Stimulated activated CD4-positive, alpha-beta T cell treated with anti-CD3 and anti-CD28 coated beads, TNF-alpha, amount 100 ng/mL, for 4 hours (primary cell): ENCODE measurements at places on chromosomes 16 and 17.

DNA sequence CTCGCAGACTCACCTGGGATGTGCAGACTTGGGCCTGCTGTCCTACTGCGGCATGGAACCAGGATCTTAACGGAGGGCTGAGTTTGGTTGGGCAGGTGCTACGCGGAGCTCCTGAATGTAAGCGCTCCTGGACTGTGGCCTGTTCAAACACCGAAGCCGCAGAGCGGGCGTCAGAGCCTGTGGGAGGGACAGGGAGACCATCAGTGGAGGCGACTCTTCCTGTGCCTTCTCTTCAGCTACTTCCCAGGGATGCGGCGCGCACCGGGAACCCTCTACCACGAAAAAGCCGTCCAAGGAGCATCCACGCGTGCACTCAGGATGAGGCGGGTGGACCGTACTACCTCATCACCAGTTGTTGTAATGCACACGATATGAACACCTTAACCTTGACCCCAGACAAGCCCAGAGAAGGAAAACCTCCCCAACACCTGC is 2.0 kb downstream of the USP36 start:
- DNase-seq, result no peak

DNA sequence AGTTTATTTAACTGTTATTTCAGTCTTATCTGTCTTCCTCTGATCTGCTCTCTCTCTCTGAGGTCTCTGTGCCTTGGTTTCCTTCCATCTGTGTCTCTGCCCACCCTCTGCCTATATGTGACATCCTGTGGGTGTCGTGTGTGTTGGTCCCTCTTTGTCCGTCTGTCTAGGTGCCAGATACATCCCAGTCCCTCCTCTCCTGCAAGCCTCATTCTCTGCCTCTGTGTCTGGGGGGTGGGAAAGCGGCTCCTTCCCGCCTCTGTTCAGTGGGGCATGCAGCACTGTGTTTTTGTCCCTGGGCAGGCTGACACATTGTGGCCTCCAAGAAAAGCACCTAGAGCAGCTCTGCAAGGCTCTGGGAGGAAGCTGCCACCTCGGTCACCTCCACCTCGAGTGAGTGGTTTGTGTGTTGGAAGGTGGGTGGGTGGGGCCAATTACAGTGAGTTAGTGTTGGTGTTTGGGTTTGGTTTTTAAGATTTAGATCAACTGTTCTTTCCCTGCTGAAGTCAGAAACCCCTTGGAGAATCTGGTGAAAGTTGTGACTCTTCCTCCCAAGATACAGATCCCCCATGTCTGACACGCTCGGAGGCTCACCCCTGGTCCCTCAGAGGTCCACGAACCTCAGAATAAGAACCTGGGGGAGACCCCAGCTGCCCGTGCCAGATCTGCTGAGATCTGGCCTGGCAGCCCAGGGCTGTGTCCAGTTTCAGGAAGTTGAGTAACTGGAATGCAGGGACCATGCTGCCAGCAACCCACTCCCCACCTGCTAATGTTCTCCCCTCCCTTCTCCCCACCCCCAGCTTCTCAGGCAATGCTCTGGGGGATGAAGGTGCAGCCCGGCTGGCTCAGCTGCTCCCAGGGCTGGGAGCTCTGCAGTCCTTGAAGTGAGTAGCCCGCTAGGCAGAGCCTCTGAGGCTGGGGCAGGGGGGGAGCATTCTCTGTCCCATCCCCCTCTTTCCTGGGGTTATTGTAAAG is 50.9 kb upstream of the CPNE2 start:
- DNase-seq, result peak; percentile 77

DNA sequence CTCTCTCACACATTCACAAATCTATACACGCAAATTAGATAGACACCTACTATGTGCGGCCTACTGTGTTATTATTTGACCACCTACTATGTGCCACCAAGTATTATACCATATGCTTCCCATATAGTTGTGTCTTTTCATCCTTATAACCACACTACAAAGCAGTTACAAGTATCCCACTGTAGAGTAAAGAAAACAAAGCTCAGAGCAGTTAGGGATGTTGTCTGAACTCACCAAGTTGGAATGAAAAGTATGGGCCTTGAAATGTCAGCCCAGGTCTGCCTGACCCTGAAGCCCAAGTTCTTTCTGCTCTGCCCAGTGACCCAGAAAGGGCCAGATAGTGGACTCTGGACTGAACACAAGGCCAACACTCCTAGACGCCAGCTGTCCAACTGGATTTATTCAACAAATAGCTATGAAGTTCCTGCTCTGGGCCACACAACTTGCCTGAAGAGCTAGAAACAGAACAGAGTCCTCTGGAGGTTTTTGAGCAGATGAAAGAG is 8.5 kb downstream of the KRT37 start:
- DNase-seq, result no peak

DNA sequence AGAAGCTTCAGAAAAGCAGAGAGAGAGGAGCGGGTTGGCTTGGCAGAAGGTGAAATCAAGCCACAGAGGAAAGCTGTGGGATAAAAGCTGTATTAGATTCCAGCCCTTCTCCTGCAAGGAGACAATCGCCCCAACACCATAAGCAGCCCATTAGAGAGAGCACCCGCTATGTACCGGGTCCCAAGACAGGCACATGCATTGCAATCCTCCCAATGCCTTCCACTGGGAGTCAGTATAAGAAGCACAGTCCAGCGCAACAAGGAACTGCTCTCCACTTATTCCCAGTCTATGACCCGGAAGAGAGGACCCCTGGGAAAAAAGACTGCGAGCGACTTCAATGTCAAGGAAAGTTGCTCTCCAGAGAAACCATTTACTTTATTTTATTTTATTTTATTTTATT is 43.8 kb downstream of the NOG start:
- no peak for DNase-seq

GRCh38 chr17:19873346-19873745 is 5.6 kb upstream of the ULK2 start:
- no peak for DNase-seq

DNA sequence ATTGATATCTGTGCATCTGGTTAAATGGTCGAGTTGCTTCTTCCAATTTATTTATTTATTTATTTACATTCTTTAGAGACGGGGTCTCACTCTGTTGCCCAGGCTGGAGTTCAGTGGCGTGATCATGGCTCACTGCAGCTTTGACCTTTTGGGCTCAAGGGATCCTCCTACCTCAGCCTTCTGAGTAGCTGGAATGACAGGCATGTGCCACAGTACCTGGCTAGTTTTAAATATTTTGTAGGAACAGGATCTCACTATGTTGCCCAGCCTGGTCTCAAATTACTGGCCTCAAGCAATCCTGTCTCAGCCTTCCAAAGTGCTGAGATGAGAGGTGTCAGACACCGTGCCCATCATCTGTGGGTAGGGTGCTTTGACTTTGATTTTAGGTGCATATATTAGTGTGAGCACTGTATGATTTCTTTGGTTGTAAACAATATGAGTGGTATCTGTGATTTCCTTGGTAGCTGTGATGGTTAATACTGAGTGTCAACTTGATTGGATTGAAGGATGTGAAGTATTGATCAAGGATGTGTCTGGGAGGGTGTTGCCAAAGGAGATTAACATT is 90.2 kb downstream of the BCAS3 start:
- DNase-seq, result no peak

DNA sequence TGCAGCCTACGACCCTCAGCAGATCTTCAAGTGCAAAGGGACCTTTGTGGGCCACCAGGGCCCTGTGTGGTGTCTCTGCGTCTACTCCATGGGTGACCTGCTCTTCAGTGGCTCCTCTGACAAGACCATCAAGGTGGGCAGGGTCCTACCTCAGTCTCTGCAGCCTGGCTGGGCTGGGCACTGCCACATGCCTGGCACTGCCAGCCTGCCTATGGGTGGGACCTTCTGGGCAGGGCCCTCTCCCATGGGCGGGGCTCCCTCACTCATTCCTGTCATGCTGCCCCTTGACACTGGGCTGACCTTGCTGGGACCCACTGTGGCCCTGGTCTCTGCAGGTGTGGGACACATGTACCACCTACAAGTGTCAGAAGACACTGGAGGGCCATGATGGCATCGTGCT is 18.3 kb downstream of the TRAF7 start:
- DNase-seq, result no peak

DNA sequence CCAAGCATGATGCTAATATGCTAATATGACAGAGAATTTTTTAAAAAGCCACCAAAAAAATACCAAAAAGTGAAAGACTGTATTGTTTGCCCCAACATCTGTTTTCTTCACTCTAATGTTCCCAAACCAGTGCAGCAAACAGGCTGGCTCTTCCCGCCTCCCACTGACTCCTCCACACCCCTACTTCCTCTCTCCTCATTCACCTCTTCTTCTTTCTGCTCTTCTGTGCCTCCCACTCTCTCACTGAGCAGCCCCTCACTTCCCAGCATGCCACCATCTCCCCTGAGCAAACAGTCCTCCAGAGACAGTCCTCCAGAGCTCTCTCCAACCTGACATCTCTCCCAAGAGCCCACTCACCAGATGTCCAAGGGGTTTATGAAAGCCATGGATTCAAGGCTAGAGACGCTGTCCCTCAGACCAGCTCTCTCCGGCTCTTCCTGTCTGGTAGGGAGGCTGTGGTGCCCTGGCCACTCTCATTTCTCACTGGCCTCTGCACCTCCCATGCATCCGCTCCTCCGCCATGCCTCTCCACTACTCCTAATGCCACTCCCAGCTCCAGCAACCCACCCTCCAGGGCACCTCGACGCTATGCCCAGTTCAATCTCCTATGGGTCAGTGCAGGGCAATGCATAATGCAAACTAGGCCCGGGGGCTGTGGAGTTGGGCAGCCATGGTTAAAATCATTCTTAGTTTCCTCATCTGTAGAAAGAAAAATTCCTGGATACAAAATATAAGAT is 52.9 kb downstream of the ANKRD11 start:
- no peak for DNase-seq

DNA sequence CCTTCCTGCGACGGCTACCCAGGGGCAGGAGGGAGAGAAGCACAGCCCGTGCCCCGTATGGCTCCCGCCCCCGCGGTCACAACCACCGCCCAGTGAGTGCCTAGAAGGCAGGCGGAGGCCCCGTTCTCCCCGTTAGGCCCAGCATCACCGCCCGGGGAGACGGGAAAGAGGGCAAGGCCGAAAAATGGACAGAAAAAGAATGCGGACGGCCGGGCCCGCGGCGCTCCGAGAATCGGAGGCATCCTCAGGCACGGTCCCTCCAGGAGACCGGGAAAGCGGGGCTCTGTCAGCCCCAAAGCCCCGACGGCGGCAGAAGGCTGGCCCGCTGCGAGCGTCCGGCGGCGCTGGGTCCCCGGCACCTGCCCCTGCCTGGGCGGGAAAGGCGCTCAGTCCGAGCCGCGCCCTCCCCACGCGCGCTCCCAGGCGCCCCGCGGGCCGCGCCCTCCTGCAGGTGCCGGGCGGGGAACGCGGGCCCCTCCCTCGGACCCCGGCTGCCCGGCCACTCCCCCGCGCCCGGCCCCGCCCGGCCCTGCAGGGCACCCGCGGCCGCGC is 407 bp downstream of the MCRIP1 start:
- DNase-seq, result peak; percentile 11
